ENCODE measurements at places on chromosomes 4 and X. TPM values are rescaled to one million over a fixed set of nuclear protein-coding genes. Genes with fewer than 3 reads are reported as not detected.

Gene SORBS2
- total RNA-seq: 35.2 TPM

Gene DOCK11
- 27.9 TPM for total RNA-seq

DNA sequence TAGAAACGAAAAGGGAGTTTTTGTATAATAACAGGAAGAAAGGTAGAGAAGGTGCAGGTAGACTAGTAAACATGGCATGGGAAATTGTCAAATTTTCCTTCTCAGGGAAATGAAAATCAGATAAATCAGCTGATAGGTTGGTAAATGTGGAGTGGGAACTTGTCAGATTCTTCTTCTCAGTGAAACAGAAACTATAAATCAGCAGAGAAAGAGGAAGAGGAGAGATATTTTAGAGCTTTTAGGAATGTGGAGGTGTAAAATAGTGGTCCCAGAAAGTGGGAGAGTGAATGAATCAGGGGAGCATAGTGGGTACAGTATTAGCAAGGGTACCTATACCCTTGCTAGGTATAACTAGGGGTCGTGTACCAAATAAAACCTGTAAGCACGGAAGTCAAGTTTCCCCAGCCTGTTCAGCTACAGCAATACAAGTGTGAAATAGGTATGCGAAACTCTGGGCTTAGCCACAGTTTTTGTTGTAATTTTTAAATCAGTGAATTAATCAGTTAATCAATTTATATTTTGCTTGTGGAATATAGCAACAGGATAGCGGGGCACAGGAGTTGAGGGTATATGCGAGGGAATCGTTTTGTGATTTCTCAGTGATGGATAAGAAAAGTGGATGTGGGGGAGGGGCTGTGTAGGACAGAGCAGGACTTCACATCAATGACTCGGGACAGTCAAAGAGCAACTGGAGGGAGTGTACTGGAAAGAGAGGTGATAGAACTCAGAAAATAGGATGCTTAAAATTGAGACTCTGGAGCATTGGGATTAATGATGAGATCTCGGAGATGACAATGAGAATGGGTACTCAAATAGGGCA lies 561.5 kb downstream of the INPP4B start:
- H3K4me1 ChIP-seq: no peaks in the 10 kb centered on the region
- no peak overlapping the region for H3K4me3 ChIP-seq
- H3K36me3 ChIP-seq: no peaks in the 10 kb centered on the region
- no peaks in the 10 kb centered on the region for H3K27me3 ChIP-seq
- DNase-seq: no peak
- H3K27ac ChIP-seq: no peak overlapping the region

Gene PAGE2
- total RNA-seq: not detected

- no peak overlapping the region for H3K4me3 ChIP-seq
- no peaks in the 10 kb centered on the region for H3K27me3 ChIP-seq
- no peak for DNase-seq
- peak overlapping the region; percentile 94 for H3K27ac ChIP-seq
These were observed 3.9 kb downstream of the SPON2 start for GRCh38 chr4:1168191-1169101.

Gene NXF2
- total RNA-seq: not detected

GRCh38 chrX:53738370-53738906 lies 51.9 kb upstream of the HUWE1 start:
- H3K27me3 ChIP-seq: peaks cover 4% of the 10 kb centered on the region
- no peak overlapping the region for H3K27ac ChIP-seq
- H3K36me3 ChIP-seq: no peaks in the 10 kb centered on the region
- no peaks in the 10 kb centered on the region for H3K4me1 ChIP-seq

GRCh38 chr4:23355258-23355657 lies 534.6 kb downstream of the PPARGC1A start:
- H3K4me1 ChIP-seq: no peaks in the 10 kb centered on the region
- DNase-seq: no peak
- H3K27me3 ChIP-seq: no peaks in the 10 kb centered on the region
- H3K4me3 ChIP-seq: no peak overlapping the region
- H3K27ac ChIP-seq: no peak overlapping the region

- no peaks in the 10 kb centered on the region for H3K4me1 ChIP-seq
- no peaks in the 10 kb centered on the region for H3K27me3 ChIP-seq
- no peak overlapping the region for H3K4me3 ChIP-seq
These were observed 556.7 kb upstream of the BOD1L1 start for GRCh38 chr4:14184265-14184664.

DNA sequence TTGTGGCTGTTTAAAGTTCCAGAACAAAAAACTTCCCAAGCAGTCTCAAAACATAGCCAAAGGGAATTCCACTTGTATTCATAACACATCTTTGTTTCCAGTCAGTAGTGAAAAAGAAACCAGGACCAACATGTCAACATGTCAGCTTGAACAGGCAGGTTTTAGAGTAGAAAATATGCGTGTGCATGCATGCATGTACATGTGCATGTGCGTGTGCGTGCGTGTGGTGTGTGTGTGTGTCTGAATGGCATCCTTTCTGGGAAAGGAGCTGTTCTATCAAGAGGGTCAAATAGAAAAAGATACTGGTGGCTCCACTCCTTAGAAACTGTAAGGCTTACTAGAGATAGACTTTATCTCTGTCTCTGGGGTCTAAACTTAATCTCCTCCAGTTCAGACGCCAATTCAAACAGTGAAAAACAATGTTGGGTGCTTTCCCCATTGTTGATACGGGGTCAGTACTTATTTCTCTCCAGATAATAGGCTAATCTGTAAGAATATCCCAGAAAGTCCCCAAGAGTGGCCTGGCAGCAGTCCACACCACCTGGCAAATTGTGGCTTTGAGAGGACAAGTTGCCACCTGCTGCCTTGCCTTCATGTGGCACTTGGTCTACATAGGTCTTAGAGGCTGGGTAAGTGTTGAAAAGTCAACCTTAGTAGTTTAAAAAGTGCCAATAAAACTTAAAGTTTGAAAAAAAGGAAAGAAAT lies 110.4 kb downstream of the SCD5 start:
- no peaks in the 10 kb centered on the region for H3K4me1 ChIP-seq
- no peaks in the 10 kb centered on the region for H3K36me3 ChIP-seq

DNA sequence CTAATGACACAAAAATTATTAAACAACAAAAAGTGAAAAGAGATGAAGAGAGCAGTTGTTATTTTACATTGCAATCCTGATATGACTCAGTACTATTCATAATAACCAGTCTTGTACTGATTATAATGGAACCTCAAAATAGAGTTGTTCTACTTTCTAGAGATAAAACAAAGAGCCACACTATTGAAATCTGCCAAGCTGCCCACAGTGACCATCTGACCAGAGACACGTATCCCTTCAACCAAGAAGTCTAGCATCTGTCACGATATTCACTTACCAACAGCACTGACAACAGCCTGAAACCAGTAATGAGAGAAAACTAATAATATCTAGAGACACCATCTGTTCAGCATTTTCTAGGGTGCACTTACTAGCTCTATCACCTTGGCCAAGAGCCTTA lies 466.7 kb downstream of the NKX6-1 start:
- no peaks in the 10 kb centered on the region for H3K4me1 ChIP-seq
- no peaks in the 10 kb centered on the region for H3K36me3 ChIP-seq
- DNase-seq: no peak

DNA sequence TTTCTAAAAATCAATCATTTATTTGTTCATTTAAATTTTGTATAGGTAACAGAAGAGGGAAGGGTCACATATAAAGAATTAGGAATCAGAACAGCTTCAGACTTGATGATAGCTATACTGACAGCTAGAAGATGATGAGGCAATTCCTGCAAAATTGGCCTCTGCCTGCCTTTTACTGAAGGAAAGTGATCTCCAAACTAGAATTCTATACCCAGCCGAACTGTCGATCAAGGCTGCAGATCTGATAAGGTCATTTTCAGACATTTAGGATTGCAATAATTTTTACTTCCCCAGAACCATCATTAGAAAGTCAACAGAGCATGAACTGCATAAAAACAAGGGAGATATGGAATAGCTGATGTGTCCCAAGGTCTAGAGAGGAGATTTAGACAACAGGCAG lies 66.3 kb downstream of the HTRA3 start:
- H3K4me1 ChIP-seq: peaks cover 6% of the 10 kb centered on the region
- H3K27ac ChIP-seq: no peak overlapping the region
- no peaks in the 10 kb centered on the region for H3K36me3 ChIP-seq
- no peak overlapping the region for H3K4me3 ChIP-seq
- no peak for DNase-seq

Gene RPS6KA6
- 1.5 TPM for total RNA-seq

GRCh38 chr4:37970702-37971101 lies 10.5 kb downstream of the PTTG2 start:
- no peaks in the 10 kb centered on the region for H3K36me3 ChIP-seq
- no peaks in the 10 kb centered on the region for H3K27me3 ChIP-seq

Gene SYP
- total RNA-seq: 4.4 TPM

Gene CNKSR2
- not detected for total RNA-seq

Gene FDCSP
- total RNA-seq: not detected

DNA sequence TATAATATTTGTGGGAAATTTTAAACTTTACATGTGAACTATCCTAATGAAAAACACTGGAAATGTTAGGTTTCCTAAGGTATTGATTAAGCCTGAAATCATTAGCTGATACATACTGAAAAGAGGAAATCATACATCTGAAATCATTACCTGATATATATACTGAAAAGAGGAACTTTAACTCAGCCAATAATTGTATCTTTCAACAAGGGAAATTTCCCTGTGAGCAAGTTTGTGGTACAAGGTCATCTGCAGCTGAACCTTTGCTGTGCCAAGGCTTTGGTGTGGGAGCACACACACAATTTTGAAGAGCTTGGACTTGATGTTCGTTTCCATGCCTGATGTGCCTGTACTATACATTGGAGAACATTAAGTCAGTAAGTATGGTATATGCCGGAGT lies 131.9 kb upstream of the USP9X start:
- DNase-seq: no peak
- H3K27ac ChIP-seq: no peak overlapping the region
- no peak overlapping the region for H3K4me3 ChIP-seq
- H3K27me3 ChIP-seq: no peaks in the 10 kb centered on the region
- H3K4me1 ChIP-seq: no peaks in the 10 kb centered on the region
- H3K36me3 ChIP-seq: no peaks in the 10 kb centered on the region

Gene F8A2
- total RNA-seq: not detected

- H3K36me3 ChIP-seq: no peaks in the 10 kb centered on the region
- no peaks in the 10 kb centered on the region for H3K4me1 ChIP-seq
- DNase-seq: no peak
- no peak overlapping the region for H3K4me3 ChIP-seq
These were observed 25.9 kb upstream of the NYX start for GRCh38 chrX:41421071-41421729.

DNA sequence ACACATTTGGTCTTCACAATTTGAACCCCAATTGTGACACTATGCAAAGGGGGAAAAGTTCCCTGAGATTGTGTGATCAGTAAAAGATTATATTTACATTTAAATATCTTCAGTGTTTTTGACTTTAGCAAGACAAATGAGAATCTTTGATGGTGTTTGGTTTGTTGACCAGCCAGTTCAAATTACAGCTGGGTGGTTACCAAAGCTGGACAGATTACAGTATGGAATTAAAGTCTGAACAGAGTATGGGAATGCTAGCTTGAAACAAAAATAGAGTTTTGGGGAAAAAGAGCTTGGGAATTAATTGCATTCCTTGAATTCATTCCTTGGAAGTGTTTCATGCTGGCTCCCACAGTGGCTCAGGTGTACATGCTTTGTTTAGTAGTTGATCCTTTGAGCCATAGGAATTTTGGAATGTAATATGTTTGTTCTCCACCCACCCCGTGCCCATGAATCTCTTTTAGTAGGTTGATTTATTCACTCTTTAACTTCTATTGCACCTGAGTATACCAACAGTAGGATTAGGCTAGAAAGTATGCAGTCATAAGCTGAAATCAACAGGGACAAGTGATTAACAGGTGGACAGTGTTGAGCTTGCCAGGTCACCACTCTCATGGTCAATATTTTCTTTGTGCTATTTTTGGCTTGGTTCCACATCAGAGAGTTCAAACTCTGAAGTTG lies 81.1 kb upstream of the HELT start:
- no peaks in the 10 kb centered on the region for H3K36me3 ChIP-seq
- H3K27ac ChIP-seq: no peak overlapping the region
- H3K27me3 ChIP-seq: no peaks in the 10 kb centered on the region

DNA sequence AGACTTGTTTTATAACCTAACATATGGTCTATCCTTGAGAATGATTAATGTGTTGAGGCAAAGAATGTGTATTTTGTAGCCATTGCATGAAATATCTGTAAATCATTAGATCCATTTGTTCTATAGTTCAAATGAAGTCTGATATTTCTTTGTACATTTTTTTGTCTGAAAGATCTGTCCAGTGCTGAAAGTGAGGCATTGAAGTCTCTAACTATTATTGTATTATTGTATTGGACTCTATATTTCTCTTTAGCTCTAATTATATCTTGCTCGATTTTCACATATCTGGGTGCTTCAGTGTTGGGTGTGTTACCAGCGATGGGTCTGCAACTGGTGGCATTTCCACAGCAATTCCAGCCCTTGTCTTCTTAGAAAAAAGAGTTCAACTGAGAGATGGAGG lies 76.0 kb downstream of the PBDC1 start:
- no peaks in the 10 kb centered on the region for H3K27me3 ChIP-seq
- no peak overlapping the region for H3K4me3 ChIP-seq
- H3K4me1 ChIP-seq: no peaks in the 10 kb centered on the region
- no peaks in the 10 kb centered on the region for H3K36me3 ChIP-seq
- H3K27ac ChIP-seq: no peak overlapping the region
- DNase-seq: no peak

DNA sequence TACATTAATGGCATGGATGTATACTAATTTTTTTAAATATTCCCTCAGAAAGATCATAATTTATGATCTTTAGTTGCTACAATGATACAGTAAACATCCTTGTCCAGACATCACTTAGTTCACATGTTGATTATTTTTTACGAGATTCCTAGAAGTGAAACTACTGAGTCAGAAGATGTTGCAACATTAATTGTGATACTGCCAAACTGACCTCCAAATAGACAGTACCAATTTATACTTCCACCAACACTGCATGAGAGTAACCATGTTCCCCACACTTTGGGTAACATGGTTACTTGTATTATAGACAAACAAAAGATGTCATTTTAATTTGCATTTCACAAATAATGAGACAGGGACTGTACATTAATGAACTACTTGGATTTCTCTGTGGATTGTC lies 19.6 kb downstream of the RCHY1 start:
- no peak overlapping the region for H3K27ac ChIP-seq
- DNase-seq: no peak
- no peaks in the 10 kb centered on the region for H3K27me3 ChIP-seq
- no peak overlapping the region for H3K4me3 ChIP-seq

GRCh38 chrX:104253567-104254441 lies 929 bp downstream of the ESX1 start:
- no peak overlapping the region for H3K4me3 ChIP-seq
- H3K4me1 ChIP-seq: no peaks in the 10 kb centered on the region
- no peaks in the 10 kb centered on the region for H3K36me3 ChIP-seq
- H3K27me3 ChIP-seq: no peaks in the 10 kb centered on the region
- H3K27ac ChIP-seq: no peak overlapping the region
- DNase-seq: no peak

Data from uterus (tissue), 4 donors.